BJ (cell line): ENCODE measurements at places on chromosomes 16 and 17. TPM values are rescaled to one million over a fixed set of nuclear protein-coding genes. Genes with fewer than 3 reads are reported as not detected.

GRCh38 chr16:70725912-70726828 is 40.3 kb upstream of the MTSS2 start:
- DNase-seq = no peak

GRCh38 chr17:70119983-70120382 is 45.0 kb downstream of the KCNJ16 start:
- DNase-seq = no peak

DNA sequence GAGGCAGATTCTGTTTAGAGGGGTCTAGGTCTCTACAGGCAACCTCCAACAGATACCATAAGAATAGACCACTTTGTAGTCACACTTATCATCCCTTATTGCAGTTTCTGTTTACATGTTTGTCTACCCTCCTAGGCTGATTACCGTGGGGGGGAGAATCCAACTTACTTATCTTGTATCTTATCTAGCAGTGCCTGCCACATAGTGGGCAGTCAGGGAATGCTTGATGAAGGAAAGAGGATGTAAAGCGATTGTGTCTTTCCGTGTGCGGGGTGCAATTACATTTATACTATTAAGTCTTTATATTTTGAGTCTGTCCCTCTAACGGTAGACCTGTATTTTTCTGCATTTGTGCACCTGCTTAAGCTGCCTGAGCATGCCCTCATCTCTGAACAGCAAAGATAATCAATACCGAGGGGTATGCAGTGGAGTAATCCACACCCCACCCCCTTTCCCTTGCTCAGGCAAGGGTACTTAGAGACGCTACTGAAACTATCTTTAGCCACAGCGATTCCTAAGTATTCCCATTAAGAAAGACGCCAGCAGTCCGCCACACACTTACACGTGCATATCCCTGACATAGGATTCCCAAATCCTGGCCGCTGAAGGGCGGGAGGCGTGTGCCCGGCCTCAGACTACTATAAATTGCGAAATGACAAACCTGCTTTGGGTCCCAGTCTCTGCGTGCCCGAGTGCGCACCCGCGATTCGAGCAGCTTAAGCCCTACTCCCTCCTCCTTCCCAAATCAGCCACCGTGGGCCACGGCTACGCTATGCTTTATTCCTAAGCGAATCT is 635 bp upstream of the AATF start:
- no peak for DNase-seq

DNA sequence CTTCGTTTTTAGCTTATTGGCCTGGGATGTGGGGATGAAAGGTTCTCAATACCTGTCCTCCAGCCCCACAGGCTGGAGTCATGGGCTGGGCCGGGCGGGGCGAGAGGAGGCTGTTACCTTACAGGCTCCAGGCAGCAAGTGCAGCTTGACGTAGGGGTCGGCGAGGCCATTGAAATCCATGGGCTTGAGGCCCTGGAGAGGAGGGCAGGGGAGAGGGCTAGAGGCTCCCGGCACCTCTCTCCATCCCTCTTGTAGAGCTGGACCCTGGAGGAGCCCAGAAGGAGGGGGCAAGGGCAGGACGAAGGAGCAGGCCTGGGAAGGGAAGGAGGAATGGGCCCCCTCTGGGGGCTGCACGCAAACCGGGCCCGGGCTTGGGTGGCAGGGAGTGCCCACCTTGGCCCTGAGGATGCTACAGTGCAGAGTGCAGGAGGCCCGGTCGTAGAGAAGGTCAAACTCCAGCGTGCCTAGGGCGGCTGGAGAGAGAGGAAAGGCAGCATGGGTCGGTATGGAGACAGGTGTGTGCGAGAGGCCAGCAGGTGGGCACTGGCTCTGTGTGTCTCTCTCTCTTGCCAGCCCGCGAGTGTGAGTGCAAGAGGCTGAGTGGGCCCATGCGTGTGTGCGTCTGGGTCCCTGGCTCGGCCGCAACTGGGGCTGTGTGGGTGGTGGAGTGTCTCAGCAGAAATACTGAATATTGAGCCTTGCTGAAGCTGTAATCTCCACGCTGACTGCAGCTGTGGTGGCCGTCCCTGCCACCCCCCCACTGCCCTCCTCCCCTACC is 1.6 kb downstream of the DOC2A start:
- DNase-seq = no peak

- no peak for DNase-seq
Measured at GRCh38 chr17:81027591-81028505, 7.1 kb upstream of the BAIAP2 start.

DNA sequence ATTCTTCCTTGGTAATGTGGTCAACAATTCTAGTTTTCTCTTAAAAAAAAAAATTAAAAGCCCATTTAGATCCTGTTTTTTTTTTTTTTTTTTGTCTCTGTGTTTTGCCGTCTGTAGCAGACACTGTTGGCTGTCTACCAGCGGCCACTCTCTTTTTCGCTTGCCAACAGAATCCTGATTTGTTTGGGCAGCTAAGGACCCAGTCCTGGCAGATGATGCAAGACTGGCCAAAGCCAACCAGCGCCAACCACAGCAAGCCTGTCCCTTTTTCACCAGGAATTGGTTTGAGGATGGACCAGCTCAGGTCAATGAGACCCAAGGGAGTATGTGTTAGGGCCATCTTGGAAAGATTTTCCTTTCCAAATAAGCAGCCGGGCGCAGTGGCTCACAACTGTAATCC is 28.2 kb downstream of the ST3GAL2 start:
- DNase-seq = no peak

The CLEC18B gene
- polyA plus RNA-seq = 0.05 TPM in 1 of 2 replicates, not detected in the other

The ZNF48 gene
- 2.8 and 4.6 TPM in 2 replicates for polyA plus RNA-seq

The THAP11 gene
- polyA plus RNA-seq = 20.1 and 25.8 TPM in 2 replicates
